Mucosa of descending colon (tissue), 3 donors: ENCODE measurements at places on chromosomes 6 and 20. TPM values are rescaled to one million over a fixed set of nuclear protein-coding genes. Genes with fewer than 3 reads are reported as not detected.

Gene ZNF831
- 0.89 TPM for total RNA-seq

Gene MAFB
- total RNA-seq, result 3.8 TPM

Gene RAB44
- 0.53 TPM for total RNA-seq

- DNase-seq, result no peak
These were observed 160.8 kb upstream of the QKI start for GRCh38 chr6:163253556-163254213.

GRCh38 chr20:24357931-24358330, 111.5 kb upstream of the SYNDIG1 start:
- no peak for DNase-seq

GRCh38 chr6:30821862-30822784, 62.2 kb upstream of the DDR1 start:
- DNase-seq, result no peak
